Activated CD4-positive, CD25-positive, alpha-beta regulatory T cell treated with anti-CD3 and anti-CD28 coated beads, Interleukin-2, amount 50 U/mL, for 16 hours (primary cell): ENCODE measurements at places on chromosomes 2 and 18.

GRCh38 chr2:19312949-19313348 is 45.5 kb downstream of the OSR1 start:
- no peak for DNase-seq

DNA sequence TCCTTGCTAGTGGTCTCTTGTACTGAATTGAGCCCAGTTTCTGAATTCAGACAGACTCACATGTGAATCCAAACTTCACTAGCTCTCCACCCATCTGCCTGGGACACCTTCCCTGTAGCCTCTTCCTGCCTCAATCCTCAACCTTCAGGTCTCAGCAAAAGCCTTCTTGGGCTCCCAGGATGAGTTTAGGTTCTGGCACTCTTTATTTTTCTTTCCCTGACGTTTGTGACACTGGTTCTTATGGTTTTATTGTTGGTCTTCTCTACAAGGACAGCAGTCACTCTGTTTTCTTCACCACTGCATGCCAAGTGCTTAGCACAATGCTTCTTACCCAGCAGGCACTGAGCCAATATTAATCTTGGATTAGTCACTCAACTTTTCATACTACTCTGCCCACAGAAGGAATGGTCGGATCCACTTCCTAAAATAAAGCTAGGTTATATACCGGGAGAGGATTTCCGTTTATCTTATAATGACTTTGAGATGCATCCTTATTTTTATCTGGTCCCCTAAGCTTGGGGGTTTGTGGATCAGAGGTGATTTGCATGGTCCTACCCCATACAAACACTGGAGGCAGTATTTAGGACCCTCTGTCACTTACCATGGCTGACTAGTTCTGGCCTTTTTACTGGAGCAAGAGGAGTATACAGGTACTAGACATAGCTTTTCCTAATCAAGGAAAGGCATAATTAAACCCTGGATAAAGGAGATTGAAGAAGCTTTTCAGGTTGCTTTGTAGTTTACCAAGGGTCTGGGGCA is 186.3 kb downstream of the MYCN start:
- no peak for DNase-seq

GRCh38 chr2:134410006-134410405 is 156.1 kb downstream of the MGAT5 start:
- DNase-seq = no peak

DNA sequence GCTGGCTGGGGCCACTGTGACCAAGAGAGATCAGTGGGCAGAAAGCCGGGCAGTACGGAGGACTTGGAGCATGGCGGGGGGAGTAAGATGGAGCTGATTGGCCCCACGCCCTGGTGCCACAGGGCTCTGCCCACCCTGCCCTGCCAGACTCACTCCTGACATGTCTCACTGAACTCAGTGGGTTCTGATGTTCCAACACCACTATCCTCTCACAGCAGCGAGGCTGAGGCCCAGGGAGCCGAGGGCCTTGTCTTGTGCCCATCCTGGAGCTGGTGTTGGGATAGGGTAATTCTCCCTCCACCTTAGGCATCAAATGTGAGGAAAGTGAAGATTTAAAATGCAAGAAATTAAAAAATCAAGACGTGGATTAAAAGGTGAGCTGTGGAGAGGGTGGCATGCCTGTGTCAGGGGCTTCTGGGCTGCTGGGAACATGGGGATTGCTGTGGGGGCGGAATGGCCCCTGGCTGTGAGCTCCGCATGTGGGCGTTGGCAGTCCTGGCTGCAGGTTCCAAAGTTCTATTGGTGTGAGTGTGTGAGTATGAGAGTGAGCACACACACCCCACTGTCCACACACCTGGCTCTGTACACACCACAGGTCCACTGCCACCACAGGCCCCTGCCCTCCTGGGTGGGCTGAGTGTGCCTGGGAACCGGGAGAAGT is 283.5 kb upstream of the HS6ST1 start:
- DNase-seq = no peak

DNA sequence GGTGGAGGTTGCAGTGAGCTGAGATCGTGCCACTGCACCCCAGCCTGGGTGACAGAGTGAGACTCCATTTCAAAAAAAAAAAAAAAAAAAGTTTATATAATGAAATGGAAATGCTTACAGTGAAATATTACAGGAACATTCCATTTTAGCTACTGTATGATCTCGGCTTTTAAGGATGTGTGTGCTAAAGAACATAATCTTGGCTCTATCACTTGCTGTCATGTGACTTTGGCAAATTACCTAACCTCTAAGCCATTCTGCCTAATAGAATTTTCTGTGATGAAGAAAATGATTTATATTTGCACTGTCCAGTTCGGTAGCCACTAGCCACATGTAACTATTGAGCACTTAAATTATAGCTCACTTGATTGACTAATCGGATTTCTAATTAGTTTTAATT is 36.3 kb downstream of the SMAD4 start:
- DNase-seq = no peak

DNA sequence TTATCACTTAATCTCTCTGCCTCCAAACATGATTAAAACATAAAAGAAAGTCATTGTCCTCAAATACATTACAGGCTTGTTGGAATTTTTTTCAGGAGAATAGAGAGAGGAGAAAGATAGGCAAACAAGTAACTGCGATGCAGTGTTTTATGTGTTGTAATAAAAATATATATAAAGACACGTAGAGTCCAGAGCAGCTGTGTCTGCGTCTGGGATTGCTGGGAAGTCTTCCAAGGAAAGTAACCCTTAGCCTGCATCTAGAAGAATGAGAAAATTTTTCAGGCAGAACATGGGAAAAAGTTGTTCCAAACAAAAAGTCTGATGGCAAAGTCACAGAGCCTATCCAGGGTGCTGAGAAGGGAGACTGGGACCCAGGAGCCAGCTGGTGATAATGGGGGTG is 91.8 kb upstream of the ST6GAL2 start:
- no peak for DNase-seq
